ENCODE measurements at places on chromosomes 4 and X. TPM values are rescaled to one million over a fixed set of nuclear protein-coding genes. Genes with fewer than 3 reads are reported as not detected.

Gene RIPPLY1
- total RNA-seq, result not detected

Gene VCX3B
- total RNA-seq, result not detected

GRCh38 chr4:152485726-152486276 lies 50.1 kb downstream of the FBXW7 start:
- DNase-seq, result peak; percentile 83

Gene FABP2
- total RNA-seq, result not detected

Gene SUPT20HL1
- total RNA-seq, result not detected

DNA sequence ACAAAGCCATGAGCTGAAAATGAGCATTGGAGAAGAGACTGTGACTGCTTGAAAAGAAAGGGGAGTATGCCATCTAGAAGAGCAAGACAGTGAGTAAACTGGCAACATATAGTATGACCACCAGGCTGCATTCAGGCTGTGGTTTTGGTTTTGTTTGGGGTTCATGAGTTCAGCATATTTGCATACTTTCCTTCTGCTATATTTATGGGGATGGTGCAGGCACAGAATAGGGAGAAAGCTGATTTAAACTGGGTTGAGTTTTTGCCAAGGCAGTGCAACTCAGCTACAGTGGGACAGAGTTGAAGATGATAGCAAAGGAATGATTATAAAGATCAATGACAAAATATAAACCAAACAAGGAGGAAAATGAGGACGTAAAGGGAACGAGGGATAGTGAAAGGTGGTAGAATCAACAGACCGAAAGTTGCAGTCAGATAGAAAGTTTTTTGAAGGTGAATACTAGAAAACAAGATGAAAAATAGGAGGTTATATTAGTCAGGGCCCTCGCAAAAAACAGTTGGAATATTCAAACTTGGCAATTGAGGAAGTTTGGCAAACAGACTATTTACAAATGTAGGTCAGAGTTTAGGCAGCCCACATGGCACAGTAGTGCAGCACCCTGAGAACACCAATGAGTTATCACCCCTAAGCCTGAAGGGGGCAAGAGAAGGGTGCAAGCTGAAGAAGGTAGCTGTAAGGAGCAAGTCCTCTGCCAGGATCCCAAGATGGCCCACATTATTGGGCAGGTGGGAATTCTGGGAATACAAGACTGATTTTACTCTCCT lies 114.8 kb upstream of the MAP9 start:
- no peak for DNase-seq

Gene ESX1
- not detected for total RNA-seq
